Tibial artery (tissue), 4 donors: ENCODE measurements at places on chromosomes 6 and 20.

DNA sequence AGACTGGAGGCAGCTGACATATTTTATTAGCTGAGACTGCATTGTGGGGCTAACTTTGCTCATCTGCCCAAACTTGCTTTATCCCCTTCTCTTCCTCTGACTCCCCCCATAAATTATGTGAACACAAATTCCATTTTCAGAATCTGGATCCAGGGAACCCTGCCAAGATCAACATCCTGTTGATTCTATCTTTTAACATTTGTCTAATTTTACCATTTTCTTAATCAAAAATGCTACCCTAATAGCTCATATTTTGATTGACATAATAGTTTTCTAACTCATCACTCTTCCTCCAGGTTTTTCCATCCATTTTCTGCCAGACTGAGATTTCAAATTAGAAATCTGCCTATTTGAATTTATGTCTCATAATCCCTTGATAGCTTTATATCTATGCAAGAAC lies 184.7 kb upstream of the PRSS16 start:
- no peak for DNase-seq

DNA sequence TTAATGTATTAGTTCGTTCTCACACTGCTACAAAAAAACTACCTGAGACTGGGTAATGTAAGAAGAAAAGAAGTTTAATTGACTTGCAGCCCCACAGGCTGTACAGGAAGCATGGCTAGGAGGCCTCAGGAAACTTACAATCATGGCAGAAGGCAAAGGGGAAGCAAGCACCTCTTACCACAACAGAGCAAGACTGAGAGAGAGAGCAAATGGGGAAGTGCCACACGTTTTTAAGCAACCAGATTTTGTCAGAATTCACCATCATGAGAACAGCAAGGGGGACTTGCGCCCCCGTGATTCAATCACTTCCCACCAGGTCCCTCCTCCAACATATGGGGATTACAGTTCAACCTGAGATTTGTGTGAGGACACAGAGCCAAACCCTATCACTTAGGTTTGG lies 70.8 kb upstream of the SRSF6 start:
- no peak for DNase-seq

DNA sequence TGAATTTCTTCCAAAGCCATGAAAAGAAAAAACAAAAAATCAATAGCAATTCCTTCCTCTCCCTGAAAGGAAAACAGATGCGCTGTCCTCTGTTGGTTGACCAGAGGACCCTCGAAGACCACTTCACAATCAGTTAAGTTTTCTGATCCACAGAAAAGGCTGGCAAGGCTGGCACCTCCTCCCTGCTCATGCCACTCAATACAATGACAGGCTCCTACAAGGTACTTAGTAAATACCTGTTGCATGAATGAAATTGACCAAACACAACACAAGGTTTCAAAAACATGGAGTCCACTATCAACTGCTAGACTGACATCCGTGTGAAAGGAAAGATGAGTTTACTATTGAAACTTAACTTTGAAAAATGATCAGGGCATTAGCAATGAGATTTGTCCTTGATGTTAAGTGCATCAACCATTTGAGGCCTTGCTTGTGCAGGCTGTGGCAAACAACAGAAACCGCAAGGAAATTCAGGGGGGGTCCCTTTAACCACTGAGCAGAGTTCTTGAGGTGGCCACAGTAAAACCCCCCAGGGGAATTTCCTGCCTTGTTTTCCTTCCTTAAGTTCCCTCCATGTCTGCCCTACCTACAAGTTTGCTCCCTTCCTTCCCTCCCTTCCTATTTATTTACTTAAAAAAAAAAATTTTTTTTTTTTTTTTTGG lies 27.9 kb upstream of the RTF2 start:
- no peak for DNase-seq

DNA sequence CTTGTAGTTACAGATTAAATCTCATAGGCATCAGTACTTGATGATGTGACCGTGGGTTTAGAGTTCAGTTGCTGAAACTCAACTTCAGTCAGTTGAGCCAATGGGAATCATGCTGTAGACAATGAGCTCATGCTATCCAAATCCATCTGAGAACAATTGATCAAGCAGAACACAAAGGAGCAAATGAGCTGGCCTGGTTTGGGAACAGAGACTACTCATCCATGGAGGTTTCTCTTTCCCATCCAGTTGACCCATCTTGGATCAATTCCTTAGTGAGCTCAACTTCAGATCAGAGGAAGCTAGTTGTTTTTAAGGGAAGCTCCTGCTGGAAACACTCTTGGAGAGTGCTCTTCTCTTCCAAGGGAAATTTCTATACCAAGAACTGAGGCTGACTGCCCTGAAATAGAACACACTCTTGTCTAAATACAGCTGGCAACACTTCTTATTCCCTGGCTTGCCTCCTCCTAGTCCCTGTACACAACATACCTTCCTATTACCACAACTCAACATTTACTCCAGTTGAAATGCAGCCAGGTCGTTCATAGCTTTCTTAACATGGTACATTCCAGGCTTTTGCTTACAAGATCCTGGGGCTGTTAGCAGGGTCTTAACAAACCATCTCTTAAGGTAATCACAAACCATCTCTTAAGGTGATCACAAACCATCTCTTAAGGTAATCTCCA lies 203.9 kb upstream of the PRDM1 start:
- no peak for DNase-seq

DNA sequence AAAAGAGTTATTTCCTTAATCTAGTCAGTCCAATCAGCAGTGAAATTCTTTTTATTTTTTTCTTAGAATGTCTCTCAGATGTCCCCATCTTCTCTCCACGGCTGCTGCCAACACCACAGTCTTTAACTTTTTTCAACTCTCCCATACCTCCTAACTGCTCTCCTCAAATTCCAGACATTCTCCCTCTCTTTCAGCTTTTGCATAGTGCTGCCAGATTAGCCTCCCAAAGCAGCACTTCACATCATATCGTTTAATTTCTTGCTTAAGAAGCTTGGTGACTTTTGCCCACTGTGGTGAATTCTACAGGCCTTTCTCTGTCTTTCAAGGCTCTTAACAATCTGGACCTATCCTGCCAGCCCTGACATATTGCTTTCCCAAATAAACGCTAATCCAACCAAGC lies 233.4 kb downstream of the UST start:
- no peak for DNase-seq

DNA sequence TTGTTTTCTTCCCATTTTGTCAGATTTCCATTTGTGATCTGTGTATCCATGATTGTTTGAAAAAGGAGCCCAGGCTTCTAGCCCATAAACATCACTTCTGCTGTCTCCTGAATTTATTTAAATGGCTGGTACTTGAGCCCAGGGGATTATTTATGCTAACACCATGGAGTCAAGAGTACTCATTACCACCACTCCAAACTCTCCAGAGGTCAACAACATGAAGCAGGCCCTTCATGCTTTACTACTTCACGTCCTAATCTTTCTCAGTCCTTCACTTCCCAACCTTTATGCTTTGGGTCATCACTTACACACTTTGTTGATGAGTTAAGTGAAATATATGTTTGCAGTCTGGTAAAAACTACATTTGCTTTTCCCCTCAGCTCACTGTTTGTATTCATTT lies 247.8 kb downstream of the BMP2 start:
- no peak for DNase-seq

GRCh38 chr6:164455835-164456234 lies 853.6 kb downstream of the C6orf118 start:
- no peak for DNase-seq

GRCh38 chr20:51966296-51966971 lies 164.1 kb upstream of the SALL4 start:
- DNase-seq: peak; percentile 30

GRCh38 chr20:48815537-48815936 lies 12.3 kb downstream of the PREX1 start:
- DNase-seq: no peak

DNA sequence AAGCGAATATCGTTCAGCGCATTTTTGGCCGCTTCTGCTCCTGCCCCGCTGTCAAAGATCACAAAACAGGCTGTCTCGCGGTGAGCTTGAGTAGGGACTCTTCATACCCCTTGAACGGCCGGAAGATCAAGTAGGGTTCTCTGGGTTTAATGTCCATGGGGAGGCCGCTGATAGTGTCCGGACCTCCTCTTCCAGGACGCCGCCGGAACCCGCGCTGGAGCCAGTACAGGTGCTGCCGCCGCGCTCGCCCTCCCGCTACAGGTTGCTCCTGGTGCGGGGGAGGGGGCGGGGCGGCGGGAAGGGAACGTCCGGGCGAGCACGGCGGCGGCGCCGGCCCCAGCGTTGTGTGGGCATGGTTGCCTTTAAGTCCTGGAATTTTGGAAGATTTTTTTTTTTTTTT lies 67.4 kb downstream of the KHDC1L start:
- DNase-seq: no peak

GRCh38 chr6:153957394-153957793 lies 81.6 kb upstream of the OPRM1 start:
- no peak for DNase-seq

DNA sequence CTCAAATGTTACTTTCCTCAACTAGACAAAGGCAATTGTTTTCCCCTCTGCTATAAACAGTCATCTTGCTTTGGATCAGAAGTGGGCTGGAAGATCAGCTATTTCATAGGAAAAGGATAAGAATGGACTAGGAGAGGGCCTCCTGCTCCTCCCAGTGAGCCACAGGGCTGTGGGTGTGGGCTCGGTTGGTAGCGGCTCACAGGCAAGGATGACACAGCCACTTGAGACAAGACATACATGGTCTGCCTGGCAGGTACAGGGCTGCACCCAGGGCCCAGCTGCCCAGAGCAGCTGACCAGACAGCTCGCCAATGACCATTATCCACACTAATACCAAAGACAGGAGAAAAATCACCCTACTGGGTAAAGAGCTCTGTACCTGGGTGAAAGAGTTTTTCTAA lies 9.0 kb upstream of the SLA2 start:
- no peak for DNase-seq

GRCh38 chr6:499617-500016 lies 108.1 kb downstream of the IRF4 start:
- DNase-seq: no peak

DNA sequence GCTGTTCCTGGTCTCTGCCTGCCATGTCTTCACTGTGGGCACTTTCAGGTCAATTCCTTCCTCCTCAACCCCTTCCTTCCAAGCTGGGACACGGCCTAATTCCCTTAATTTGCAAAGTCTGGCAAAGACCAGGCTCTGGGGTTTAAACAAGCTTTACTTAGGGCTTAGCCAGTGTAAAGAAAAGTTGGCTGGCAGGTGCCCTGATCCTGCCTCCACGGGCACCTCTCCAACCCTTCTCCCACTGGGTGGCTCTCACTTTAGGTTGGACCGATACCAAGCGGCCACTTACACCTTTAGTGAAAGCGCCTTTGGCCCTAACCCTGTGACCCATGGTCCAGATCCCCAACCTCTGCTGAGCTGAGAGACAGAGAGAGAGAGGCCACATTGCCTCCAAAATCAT lies 13.7 kb upstream of the MLN start:
- no peak for DNase-seq

GRCh38 chr6:49847014-49847413 lies 19.3 kb downstream of the CRISP1 start:
- DNase-seq: no peak

DNA sequence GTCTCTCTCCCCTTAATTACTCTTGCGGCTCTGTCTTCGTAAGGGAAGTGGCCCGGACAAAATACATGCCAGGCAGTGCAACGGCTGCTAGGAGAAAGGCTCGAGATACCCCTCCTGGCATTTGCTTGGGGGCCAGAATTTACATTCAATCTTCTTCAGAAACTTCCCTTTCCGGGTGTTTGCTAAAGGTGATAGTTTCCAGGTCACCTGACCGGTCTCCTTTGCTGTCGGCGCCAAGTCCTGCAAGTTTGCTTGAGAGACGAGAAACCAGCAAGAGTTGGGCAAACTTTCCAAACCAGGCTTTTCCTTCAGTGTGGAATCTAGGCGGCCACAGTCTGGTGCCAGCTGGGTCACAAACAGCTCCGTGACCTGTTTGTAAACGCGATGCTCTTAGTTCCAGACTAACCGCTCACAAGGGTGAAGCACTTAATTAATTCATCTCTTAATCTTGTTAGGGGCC lies 563 bp upstream of the SRSF3 start:
- peak; percentile 76 for DNase-seq

- no peak for DNase-seq
These were observed 186.7 kb downstream of the BMP2 start for GRCh38 chr20:6954219-6954618.

GRCh38 chr6:159125014-159125609 lies 44.1 kb upstream of the FNDC1 start:
- DNase-seq: no peak

GRCh38 chr6:140073456-140073855 lies 699.0 kb upstream of the CITED2 start:
- DNase-seq: no peak

DNA sequence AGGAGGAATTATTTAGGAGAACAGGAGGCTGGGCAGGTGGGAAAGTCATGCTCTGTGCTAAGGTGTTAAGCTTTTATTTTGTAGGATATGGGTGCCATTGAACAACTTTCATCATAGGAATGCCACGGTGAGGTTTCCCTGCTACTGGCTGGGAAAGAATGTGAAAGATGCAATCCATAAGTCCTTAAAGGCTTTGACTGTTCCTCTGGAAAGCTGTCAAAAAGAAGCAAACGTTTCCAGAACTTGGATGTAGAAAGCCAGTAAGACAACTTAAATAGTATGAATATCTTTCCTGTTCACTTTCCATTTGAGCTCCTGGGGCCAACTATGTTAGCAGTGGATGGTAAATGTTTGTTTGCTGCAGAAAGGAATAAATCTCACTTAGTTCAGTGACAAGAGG lies 574.4 kb downstream of the RNF144B start:
- no peak for DNase-seq

GRCh38 chr6:28251661-28252008 lies 434 bp downstream of the ZKSCAN4 start:
- no peak for DNase-seq

- DNase-seq: no peak
These were observed 437.2 kb downstream of the BCKDHB start for GRCh38 chr6:80543598-80544222.

DNA sequence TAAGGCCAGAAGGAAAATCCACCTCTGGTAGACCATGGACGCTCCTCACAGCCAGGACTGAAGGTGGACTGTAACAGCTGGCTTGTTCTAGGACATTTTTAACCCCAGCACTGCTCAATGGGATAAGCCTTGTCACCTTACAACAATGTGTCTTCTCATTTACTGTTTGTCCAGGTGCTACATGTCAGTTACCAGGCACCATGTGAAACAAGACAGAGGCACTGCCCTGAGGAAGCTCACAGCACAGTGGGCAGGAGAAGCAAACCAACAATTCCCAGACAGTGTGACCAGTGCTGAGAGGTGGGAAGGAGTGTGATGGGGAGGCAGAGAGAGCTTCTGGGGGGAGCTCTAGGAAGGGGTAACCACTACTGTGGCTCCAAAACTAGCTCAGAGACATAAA lies 10.7 kb downstream of the SNHG17 start:
- DNase-seq: no peak

GRCh38 chr6:26597389-26597766 lies 625 bp downstream of the ABT1 start:
- no peak for DNase-seq
